ENCODE measurements at places on chromosomes 11 and 22.

DNA sequence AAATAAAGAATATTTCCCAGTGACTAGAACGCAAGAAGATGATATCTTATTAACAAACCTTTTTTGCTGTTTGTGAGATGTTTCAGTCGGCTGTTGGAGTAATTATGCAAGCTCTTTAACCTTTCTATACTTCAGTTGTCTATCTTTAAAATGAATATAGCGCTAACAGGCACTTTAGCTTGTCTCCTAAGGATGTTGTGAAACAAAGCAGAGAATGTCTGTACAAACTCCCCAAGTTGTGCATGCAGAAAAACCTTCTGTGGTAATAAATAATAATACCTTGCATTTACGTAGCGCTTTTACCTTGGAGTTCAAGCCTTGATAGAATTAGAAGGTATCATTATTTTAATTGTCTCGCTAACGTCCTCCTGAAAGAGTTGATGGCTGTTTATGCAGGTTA lies 1.9 kb upstream of the KDM2A start:
- DNase-seq = no peak

GRCh38 chr11:90947930-90948329 lies 725.1 kb upstream of the CHORDC1 start:
- DNase-seq = no peak

DNA sequence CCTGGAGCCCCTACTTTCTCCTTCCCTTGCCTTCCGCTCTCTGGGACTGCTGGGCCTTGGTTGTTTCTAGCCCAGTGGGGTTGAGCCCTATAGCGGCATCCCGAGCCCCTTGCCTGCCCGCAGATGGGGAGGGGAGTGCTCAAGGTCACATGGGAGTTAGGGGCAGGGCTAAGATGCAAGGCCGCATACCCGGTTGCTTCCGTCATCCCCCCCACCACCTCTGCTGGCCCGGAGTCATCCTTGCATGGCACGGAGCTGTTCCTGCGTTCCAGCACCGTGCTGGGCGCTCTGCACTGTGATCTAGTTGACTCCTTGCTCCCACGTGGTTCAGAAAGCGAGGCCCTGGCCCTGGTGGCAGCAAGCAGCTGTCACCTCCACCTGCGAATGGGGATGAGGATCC lies 18.0 kb downstream of the FLRT1 start:
- no peak for DNase-seq

GRCh38 chr22:25753252-25753651 lies 11.3 kb downstream of the MYO18B start:
- DNase-seq = no peak

DNA sequence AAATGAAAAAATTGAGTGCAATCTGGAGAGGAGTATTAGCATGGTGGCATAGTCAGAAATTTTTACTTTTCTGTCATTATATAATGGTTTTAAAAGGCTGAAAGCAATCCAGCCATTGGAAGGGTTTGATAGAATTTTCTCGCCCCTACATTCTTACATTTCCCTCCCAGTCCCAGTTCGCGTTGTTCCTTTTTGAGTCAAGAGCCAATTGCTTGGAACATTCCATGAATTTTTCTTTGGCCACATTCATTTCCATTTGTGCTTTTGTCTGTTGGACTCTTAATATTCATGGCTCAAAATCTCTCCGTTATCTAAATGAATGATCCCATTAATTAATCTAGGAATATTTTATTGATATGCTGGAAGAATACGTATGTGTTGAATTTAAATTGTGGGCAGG lies 66.0 kb downstream of the GRK3 start:
- DNase-seq = no peak

DNA sequence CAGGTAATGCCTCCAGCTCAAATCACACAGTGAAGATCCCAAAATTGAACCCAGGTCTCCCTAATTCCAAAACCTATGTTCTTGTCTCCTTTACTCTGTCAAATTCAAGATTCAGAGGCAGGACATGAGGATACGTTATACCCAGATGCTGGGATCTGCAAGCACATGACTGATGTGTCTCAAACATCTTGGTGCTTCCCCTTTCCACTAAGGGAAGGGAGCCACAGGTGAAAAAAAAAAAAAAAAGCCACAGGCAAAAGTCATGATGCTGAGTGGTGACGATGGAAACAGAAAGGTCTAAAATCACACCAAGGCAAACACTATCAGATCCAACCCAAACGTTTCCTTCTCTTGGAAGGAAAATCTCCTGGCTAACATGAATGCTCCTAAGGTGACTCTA lies 24.0 kb downstream of the ABTB2 start:
- no peak for DNase-seq

DNA sequence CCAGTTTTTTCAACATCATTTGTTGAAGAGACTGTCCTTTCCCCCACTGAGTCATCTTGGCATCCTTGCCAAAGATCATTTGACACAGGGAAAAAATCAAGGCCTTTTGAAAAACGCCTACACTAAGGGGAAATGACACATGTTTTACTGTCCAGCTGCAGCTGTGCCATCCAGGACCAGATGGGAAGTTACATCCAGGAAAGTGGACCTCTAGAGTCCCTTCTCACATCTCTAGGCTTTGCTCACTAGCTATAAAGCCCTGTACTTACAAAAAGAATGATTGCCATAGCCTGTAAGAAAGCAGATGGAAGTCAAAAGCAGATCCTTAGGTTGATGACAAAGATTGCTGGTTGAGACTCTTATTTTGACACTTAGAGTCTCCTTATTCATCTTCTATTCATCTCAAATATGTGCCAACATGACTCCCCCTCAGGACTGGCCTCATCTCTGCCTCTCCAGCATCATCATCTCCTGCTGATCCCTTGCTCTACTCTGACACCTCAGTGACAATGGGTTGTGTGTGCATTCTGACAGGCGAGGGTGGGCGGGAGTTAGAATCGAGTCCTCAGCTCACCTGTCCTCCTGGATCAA lies 22.8 kb downstream of the OSBP2 start:
- DNase-seq = no peak

DNA sequence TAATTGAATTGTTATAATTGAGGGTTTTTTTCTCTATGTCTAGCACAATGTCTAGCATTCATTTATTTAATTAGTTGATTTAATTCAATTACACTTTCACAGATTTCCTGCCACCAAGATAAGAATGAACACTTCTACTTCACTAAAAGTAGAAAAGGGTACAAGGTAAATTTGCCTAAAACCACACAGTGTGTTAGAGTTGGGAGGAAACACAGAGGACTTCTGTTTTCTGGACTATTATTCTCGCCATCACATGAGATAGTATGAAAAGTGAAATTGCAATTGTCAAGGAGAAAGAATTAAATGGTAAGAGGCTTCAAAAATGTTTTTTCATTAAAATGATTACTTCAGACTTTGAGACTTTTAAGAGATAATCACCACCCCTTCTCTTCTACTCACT lies 109.5 kb downstream of the ETS1 start:
- DNase-seq = no peak

Measured in activated CD4-positive, CD25-positive, alpha-beta regulatory T cell (primary cell).